Cardiac muscle cell (in vitro differentiated cells and primary cell): ENCODE measurements at places on chromosomes 4 and X.

- DNase-seq: peak; percentile 59
Observed at GRCh38 chrX:121000589-121000988, 15.0 kb upstream of the CT47A1 start.

- DNase-seq: no peak
Observed at GRCh38 chrX:27680726-27681125, 90.6 kb downstream of the DCAF8L2 start.

DNA sequence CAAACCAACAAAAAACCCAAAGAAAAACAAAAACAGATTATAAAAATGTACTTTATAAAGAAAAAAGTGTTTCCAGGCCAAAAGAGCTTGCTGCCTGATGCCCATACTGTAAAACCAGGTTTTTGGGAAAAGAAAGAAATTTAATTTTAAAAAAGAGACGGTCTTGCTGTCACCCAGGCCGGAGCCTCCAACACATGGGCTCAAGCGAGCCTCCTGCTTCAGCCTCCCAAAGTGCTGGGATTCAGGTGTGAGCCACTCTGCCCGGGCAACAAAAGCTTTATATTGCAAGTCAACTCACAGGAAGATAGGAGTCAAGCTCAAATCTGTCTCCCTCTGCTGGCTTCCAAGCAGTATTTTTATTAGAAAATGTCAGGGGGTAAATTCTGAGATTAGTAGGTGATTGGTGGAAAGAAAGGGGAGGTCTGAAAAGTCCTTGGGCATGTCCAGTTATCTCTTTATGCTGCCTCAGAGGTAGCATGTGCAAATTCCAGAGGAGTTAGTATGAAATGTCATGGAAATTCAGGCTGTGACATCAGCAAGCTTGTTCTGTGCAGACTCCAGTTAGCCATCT lies 39.4 kb downstream of the MGST2 start:
- peak; percentile 31 for DNase-seq

- DNase-seq: no peak
Observed at GRCh38 chr4:25760048-25760447, 102.7 kb downstream of the SEL1L3 start.

DNA sequence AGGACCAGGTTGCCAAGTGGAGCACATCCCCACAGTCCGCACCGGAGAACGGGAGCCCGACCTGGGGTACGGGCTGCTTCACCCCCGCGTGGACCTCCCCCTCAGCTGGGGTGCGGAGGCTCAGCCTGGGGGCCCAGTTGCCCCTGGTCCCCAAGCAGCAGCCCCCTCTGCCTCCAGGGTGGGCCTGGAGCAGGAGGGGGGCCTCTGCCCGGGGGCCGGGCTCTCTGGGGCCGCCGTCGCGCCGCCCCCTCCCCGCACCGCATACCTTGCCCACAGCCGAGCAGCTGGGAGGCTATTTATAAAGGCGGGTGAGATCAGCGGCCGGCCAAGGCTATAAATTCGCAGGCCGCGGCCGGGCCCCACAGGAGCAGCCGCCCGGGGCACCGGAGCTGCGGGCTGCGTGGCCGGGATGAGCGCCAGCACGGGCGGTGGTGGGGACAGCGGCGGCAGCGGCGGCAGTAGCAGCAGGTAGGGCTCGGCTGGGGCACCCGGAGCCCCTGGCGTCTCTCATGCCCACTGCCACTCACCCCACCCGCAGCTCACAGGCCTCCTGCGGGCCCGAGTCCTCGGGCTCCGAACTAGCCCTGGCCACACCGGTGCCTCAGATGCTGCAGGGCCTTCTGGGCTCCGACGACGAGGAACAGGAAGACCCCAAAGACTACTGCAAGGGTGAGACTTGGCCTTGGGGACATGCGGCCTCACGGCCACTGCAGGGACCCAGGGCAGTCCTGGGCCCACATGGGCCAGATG lies at the start of gene SRPK3:
TSS of gene SRPK3 (plus strand) at position 364 of the 750 bp plus-strand sequence. CDS start at position 410, 46 bp downstream.
- DNase-seq: peak; percentile 11

DNA sequence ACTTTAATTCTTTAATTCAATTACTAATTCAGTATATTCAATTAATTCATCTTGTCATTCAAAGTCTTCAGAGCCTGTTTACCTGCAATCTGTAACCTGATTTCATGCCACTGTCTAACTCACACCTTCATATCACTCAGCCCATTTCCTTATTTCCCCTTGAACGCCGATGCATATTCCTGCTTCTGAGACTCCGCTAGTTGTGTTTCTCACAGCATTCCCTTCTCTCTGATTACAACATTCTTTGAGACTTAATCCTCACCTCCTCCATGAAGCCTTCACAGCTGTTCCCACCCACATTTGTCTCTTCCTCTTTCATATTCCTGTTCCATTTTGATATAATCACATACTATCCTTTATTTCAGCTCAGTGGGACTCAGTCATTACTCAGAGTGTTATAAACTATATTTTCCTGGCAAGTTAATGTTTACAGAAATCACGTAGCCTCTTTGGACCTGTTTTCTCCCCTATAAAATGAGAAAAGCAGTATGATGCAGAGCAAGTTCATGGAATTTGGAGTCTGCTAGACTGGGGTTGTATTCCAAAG lies 69.0 kb downstream of the MAP9 start:
- DNase-seq: no peak

DNA sequence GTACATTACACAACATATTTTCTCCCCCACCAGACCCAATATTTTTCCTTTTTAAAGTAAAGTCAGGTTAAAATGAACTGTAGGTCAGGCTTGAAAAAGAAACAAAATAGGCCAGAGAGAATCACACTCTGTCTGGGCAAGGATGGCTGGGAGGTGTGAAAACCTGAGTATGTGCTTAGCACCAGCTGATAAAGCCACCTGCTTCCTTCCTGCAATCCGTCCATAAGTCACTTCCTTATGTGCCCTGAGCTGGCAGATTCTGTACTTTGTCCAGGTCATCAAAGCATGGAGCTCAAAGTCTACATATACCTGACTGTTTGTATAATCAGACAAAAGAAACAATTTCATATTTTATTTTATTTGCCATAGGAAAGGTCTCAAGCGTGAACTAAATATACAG lies 37.7 kb downstream of the ANTXR2 start:
- DNase-seq: peak; percentile 41

DNA sequence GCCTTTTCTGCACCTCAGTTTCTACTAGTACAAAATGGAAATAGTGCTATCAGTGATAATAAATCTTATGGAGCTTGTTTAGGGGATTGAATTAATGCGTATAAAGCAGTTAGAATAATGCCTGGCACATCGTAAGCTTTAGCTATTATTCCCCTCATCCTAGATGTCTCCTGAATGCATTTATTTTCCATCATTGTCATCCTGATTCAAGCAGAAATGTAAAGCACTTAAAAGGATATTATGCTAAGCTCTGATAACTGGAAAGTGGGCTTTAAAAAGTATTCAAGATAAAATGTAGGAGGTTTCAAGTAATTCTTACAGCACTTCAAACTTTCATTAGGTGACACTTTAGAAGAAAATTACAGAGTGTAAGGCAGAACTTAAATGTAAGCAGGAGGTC lies 178.7 kb downstream of the RBM46 start:
- no peak for DNase-seq

DNA sequence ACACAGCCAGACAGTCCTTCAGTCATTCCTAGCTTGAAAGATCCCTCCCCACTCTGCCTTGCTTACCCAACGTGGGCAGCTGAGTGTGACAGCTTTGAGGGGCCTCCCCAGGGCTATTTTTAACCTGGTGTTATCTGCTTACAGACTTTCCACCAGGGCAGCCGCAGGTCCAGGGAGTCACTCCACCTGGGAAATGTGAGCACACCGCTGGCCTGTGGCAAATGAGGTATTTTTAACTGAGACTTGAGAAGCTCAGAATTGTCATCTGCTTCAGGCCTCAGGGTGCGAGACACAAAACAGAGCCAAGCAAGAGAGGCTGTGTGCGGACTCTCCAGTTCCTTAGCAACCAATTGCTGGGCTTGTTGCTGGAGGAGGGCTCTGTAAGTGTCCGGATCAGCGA lies 13.0 kb downstream of the CORIN start:
- DNase-seq: peak; percentile 97

GRCh38 chrX:153909024-153909979 lies 4.8 kb downstream of the AVPR2 start:
- no peak for DNase-seq

DNA sequence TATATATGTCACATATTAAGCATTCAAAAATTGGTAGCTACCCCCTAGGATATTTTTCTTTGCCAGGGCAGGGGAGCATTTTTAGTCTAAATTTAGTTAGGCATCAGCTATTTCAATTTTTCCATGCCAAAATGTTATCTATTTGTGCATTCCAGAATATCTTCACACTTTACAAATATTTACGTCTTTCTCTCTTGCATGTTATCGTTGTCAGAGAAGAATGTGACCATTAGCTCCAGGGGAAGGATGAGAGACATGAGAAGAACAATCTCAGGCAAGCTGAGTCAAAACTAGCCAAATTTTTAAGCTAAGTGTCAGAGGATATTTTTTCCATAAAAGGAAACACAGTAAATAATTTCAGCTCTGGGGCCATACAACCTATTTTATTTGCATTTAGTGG lies 885.0 kb upstream of the EPHA5 start:
- no peak for DNase-seq

- no peak for DNase-seq
Observed at GRCh38 chr4:76977736-76978350, 28.3 kb downstream of the SEPTIN11 start.

DNA sequence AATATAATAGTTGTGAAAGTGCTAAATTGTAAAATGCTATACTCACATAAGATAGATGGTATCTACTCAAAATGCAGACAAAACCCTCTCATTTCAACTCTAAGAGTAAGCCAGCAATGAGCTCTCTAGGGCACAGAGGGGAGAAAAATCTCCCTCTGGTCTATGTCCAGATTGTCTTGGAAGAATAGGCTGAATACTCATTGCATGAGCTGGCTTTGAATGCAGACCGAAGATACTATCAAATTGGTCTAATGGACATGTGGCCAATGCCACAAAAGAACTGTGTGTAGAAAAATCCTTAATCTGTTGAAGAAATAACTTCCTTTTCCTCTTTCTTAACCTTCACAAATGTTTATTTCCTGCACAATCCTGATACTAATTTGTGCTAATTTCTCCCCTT lies 3.5 kb downstream of the ZXDA start:
- DNase-seq: no peak
